ENCODE measurements at places on chromosomes 5 and 9.

DNA sequence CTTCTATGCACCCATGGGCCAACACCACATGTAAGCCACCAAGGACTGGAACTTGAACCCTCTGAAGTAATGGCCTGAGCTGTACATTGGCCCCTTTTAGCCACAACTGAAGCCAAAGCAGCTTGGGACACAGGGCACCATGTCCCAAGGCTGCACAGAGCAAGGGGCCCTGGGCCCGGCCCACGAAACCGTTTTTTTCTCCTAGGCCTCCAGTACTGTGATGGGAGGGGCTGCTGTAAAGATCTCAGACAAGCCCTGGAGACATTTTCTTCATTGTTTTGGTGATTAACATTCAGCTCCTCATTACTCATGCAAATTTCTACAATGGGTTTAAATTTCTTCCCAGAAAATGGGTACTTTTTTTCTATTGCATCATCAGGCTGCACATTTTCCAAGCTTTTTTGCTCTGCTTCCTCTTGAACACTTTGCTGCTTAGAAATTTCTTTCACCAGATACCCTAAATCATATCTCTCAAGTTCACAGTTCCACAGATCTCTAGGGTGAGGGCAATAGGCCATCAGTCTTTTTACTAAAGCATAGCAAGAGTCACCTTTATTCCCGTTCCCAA, 25.5 kb upstream of the FBXW11 start:
- DNase-seq = no peak

DNA sequence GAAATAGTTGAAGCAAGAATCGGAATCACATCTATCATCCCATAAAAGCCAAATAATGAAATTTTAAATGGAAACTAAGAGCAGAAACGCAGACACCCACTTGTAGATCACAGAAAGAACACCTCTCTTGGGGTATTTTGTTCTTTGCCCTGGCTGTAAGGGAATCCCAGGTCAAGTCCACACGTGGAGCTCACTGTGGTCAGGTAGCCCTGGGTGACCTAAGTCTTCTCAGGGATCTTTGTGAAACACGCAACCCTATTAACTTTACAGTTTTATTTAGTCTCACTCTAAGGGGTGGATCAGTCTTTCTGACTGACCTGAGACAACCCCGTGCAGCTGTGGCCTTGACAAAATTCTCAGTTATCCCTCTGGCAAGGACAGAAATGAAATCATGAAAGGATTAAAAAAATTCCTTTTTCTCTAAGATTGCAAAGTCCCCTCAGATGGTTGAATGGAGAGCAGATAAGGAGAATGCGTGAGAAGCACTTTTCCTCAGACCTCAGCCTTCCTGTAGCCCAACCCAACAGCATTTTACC, 111.6 kb downstream of the NREP start:
- no peak for DNase-seq

GRCh38 chr9:128439273-128439672, 16.5 kb upstream of the ODF2 start:
- DNase-seq = no peak

DNA sequence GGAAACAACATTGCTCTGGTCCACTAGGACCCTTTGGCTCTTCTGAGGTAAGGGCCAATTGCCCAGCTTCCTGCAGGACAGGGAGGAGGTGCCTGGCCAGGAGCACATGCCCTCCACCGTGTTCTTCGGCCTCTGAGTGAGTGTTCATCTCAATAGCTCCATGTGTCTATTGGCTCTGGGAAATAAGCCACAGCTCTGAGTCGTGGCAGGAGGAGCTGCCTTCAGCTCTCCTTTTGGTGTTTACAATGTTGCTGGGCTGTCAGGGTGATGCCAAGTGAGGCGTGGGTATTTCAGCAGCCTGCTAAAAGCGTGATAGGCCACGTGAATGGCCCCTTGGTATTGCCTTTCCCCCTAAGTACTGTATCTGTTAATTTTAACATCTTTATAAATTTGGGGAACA, 26.6 kb downstream of the GADD45G start:
- DNase-seq = no peak

- no peak for DNase-seq
These were observed 39.4 kb downstream of the LRSAM1 start for GRCh38 chr9:127490535-127491230.

GRCh38 chr5:140677947-140678346, 4.6 kb upstream of the DND1 start:
- no peak for DNase-seq

GRCh38 chr5:135729321-135729786, 105.1 kb upstream of the SLC25A48 start:
- no peak for DNase-seq

GRCh38 chr5:34881246-34881645, 34.1 kb downstream of the RAD1 start:
- DNase-seq = no peak

All from GM13976 (cell line).